ENCODE measurements at places on chromosomes 5 and 9. TPM values are rescaled to one million over a fixed set of nuclear protein-coding genes. Genes with fewer than 3 reads are reported as not detected.

Gene HDAC3
- 32.3 TPM for total RNA-seq

Gene FAM114A2
- 35.0 TPM for total RNA-seq

Gene DMAC1
- 141 TPM for total RNA-seq

Gene FOXD4L4
- total RNA-seq, result not detected

Gene SH3RF2
- 392 TPM for total RNA-seq

Gene SEMA5A
- total RNA-seq, result 22.8 TPM

Gene CAVIN4
- 88.7 TPM for total RNA-seq

Gene GPX8
- total RNA-seq, result 16.1 TPM

Gene RLN2
- not detected for total RNA-seq

Gene TSSK1B
- total RNA-seq, result not detected

Gene ZNF618
- 1.1 TPM for total RNA-seq

Gene PCDHAC1
- total RNA-seq, result not detected

Gene SPAG8
- 2.5 TPM for total RNA-seq

Gene CD74
- total RNA-seq, result 1,240 TPM

Gene ZNF879
- total RNA-seq, result 3.5 TPM

Gene PCDHB9
- 1.1 TPM for total RNA-seq

Gene C5orf58
- not detected for total RNA-seq

Gene GABRA6
- total RNA-seq, result not detected

Gene ANXA1
- total RNA-seq, result 117 TPM

Gene ANKRD31
- 0.05 TPM for total RNA-seq

Gene SPINK13
- not detected for total RNA-seq

Gene SAPCD2
- total RNA-seq, result 0.71 TPM

Gene SNAPC4
- total RNA-seq, result 3.7 TPM
